CD4-positive, alpha-beta T cell (primary cell): ENCODE measurements at places on chromosomes 12 and 14. TPM values are rescaled to one million over a fixed set of nuclear protein-coding genes. Genes with fewer than 3 reads are reported as not detected.

ART4 gene
- not detected for total RNA-seq

CRADD gene
- 5.8 TPM for total RNA-seq

KRT86 gene
- not detected for total RNA-seq

MFAP5 gene
- total RNA-seq, result not detected

CLEC2A gene
- not detected for total RNA-seq

DHRS2 gene
- 0.27 TPM for total RNA-seq

STX2 gene
- 13.4 TPM for total RNA-seq

CARMIL3 gene
- 0.05 TPM for total RNA-seq

ISCA2 gene
- 22.5 TPM for total RNA-seq

PARPBP gene
- total RNA-seq, result 1.1 TPM

NR1H4 gene
- not detected for total RNA-seq

ENDOU gene
- not detected for total RNA-seq

SLC25A47 gene
- total RNA-seq, result not detected

CHST11 gene
- 53.4 TPM for total RNA-seq

GSC gene
- total RNA-seq, result not detected

INHBC gene
- total RNA-seq, result 0.33 TPM

SLCO1A2 gene
- total RNA-seq, result not detected

COPZ1 gene
- total RNA-seq, result 33.9 TPM

CAPS2 gene
- 1.3 TPM for total RNA-seq

SIX1 gene
- not detected for total RNA-seq

GNG2 gene
- 138 TPM for total RNA-seq

AMIGO2 gene
- 10.1 TPM for total RNA-seq

PNP gene
- total RNA-seq, result 77.2 TPM

FGF23 gene
- total RNA-seq, result not detected

TRMT61A gene
- total RNA-seq, result 9.2 TPM

ADCY6 gene
- not detected for total RNA-seq

SRRM4 gene
- not detected for total RNA-seq

SLC7A8 gene
- total RNA-seq, result 0.80 TPM

PIWIL1 gene
- total RNA-seq, result not detected

TAS2R8 gene
- total RNA-seq, result not detected

ADAMTS20 gene
- total RNA-seq, result not detected

ACSM4 gene
- total RNA-seq, result not detected

SYNE3 gene
- total RNA-seq, result 29.4 TPM

TRIAP1 gene
- 34.3 TPM for total RNA-seq

ZDHHC22 gene
- not detected for total RNA-seq

PLCZ1 gene
- not detected for total RNA-seq

SYNDIG1L gene
- total RNA-seq, result not detected

EIF2B1 gene
- total RNA-seq, result 37.3 TPM

SMCO2 gene
- total RNA-seq, result not detected

P2RX2 gene
- total RNA-seq, result not detected

CLEC6A gene
- total RNA-seq, result not detected

AHSA1 gene
- 33.7 TPM for total RNA-seq

SIVA1 gene
- 124 TPM for total RNA-seq

ERBB3 gene
- 0.22 TPM for total RNA-seq

B4GALNT1 gene
- not detected for total RNA-seq

PTPRO gene
- total RNA-seq, result 2.8 TPM
